ENCODE measurements at places on chromosomes 7 and 10. TPM values are rescaled to one million over a fixed set of nuclear protein-coding genes. Genes with fewer than 3 reads are reported as not detected.
A peak's percentile ranks its signal among the peaks of the same experiment; 100 is the strongest.

GRCh38 chr10:97574374-97575126 is 2.0 kb downstream of the ANKRD2 start:
- ATAC-seq, result no peak

DNA sequence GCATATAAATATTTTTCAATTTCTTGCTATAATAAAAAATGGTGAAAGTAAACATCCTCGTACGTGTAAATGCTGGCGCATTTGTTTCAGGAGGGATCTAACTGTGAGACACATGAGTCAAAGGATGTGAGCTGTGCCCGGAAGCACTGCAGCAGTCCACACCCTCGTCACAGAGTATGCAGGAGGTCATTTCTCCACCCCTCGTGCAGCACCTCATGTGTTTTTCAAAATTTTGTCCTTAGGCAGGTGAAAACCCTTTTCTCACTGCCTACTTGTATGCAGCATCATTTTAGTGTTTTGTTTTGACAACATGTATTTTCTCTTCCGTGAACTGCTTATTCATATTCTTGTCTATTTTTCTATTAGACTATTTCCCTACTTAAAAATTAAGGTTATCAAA is 162.7 kb downstream of the AVL9 start:
- ATAC-seq, result peak; percentile 49

DNA sequence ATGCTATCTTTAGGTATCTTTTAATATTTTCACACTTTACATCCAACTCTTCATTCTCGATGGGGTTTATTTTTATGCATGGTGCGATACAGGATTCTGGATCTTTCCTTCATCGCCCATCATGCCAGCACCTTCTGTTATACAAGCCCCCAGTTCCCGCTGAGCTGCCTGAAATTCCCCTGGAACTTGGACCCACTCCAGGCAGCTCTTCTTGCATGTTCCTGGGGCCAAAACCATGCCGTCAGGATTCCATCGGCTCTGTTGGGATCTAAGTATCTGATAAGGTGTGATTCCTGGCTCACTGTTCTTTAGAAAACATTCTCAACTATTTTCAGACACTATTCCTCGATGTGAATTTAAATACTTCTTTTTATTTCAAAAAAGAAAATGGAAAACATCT is 40.5 kb upstream of the PPP2R2D start:
- ATAC-seq, result no peak

DNA sequence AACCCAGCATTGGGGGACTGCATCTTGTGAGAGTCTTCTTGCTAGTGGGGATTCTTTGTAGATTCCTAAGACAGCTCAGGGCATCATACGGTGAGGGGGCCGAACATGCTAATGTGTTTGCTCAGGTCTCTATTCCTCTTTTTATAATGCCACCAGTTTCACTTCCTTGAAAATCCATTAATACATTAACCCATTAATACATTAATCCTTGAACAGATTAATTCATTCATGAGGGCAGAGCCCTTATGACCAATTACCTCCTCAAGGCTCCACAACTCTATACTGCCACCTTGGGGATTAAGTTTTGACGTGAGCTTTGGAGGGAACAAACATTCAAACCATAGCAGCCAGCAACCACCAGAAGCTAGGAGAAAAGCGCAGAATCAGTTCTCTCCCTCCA is 67.2 kb upstream of the POT1 start:
- no peak for ATAC-seq

DNA sequence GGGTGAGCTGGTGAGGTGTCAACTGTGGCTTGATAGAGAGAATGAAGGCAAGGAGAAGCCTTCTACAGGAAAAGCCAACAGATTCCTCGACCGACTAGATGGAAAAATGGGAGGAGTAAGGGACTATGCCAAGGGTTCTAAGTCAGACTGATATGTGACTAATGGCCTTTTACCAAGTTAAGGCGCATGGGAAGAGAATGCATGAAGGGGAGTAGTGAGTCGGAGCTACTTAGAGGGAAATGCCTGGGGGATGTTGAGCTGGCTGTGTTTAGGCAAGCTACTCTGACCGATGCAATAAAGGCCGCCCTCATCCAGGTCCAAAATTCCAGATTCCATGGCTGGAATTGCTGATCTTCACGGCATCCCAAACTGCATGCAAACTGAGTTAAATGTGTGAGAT is 48.2 kb downstream of the APBB1IP start:
- ATAC-seq, result no peak

DEPP1 gene
- total RNA-seq, result 0.73 TPM

GRCh38 chr7:100221231-100221718 is 1.5 kb downstream of the PVRIG start:
- ATAC-seq, result peak; percentile 72

ENTPD1 gene
- total RNA-seq, result 36.3 TPM

GRCh38 chr7:79909176-79909575 is 225.5 kb upstream of the GNAI1 start:
- no peak for ATAC-seq

GIMAP7 gene
- total RNA-seq, result 39.7 TPM

CRHR2 gene
- total RNA-seq, result not detected

GRCh38 chr10:114393482-114393881 is 10.8 kb downstream of the AFAP1L2 start:
- ATAC-seq, result no peak

DNA sequence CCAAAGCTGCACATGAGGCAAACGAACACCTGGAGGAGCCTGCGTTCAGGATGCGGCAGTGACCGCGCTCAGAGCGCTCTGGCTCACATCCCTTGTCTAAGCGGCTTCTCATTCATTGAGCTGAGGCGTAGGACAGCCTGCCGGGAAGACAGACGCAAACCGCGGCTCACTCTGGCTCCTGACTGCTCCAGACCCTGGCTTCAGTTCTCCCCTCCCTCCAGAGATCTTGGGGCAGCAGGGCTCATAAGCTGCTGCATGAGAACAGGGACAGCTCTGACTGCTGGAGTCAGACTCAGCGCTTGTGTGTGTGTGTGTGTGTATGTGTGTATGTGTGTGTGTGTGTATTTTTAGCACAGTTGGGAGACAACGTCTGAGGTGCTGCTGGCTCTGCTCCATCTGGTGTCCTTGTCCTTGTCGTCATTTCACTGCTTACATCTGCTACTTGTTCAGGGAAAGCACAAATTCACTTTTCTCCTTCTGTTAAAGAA is 15.8 kb upstream of the LYZL2 start:
- peak; percentile 41 for ATAC-seq

POLR3A gene
- 24.2 TPM for total RNA-seq

DNA sequence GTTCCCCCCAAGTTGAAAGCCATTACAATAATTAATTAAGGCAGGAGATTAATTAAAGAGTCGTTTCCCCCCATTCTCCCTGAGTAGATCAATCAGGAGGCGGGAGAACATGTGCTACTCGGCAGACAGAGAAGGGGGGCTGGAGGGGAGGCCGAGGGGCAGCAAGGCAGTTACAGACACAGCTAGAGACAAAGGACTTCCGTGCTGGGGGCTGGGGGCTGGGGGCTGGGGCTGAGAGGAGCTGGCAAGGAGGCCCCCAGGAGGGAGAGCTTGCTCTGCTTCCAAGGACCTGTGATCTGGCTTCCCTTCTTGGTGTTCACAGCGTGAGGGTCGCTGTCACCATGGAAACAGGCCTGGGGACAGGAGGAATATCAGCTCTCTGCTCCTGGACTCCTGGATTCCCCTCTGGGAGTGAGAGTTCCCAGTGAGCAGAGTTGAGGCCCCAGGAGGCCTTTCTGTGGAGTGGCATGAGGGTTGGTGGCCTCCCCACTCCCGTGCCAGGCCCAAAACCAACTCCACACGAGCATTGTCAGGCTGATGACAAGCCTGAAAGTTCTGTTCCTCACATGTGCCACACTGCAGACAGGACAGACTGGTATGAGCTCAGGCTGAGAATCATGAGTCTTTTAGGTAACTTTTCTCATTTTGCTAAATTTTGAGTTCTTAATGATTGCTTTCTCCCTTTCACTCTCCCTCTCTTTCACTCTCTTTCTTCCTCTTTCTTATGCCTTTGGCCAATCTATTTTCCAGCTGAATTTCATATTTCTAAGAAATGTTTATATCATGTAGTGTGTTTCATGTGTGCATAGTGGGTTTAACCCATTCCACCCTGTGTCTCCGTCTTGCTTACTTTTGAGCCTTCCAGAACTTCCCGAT is 16.4 kb downstream of the FAM241B start:
- ATAC-seq, result no peak

GRCh38 chr7:158411232-158411950 is 176.2 kb downstream of the PTPRN2 start:
- no peak for ATAC-seq

MEST gene
- total RNA-seq, result 1.5 TPM

GRCh38 chr7:48441848-48442492 is 270.7 kb downstream of the ABCA13 start:
- no peak for ATAC-seq

DNA sequence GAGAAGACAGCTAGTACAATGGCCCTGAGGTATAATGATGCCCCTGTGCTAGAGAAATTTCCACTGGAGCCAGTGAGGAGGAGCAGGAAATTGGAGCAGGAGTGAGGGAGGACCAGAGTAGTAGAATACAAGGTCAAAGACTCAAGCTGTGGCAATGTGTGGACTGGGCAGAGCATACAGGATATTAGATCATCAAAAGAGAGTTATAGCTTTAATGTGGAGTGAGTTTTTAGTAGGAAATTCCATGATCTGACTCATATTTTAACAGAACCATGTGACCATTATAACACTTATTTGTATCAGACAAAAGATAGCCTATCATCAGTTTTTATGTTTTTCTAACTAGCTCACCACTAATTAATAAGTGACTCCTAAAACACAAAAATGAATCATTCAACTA is 154.1 kb downstream of the DGKB start:
- no peak for ATAC-seq

NKX6-2 gene
- not detected for total RNA-seq

GRCh38 chr10:49385939-49386922 is 9.7 kb downstream of the DRGX start:
- no peak for ATAC-seq

NME8 gene
- total RNA-seq, result not detected

GRCh38 chr7:70695795-70696083 is 436.2 kb upstream of the GALNT17 start:
- peak; percentile 46 for ATAC-seq

Data from activated T-helper 17 cell treated with anti-CD3 and anti-CD28 coated beads, Interleukin-2, amount 50 U/mL, for 72 hours (primary cell).